ENCODE measurements at places on chromosomes 1 and 21.
A peak's percentile ranks its signal among the peaks of the same experiment; 100 is the strongest.

DNA sequence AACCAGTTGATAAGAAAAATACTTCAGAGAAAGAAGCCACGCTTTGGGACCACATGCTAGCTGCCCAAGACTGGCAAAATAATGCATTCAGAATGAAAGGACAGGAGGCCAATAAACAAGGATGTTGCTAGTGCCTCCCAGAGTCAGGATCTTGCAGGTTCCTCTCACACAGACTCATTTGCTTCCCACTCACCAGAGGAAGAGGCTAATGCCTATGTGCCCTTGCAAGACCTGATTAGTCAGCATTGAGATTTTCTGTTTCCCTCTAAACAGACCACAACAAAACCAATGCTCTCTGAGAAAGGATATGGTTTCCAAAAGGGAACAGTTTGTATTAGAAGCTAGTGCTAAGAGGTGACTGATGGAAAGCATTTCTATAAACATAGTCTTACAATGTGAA, 85.7 kb downstream of the NRDC start:
- DNase-seq, result peak; percentile 2

DNA sequence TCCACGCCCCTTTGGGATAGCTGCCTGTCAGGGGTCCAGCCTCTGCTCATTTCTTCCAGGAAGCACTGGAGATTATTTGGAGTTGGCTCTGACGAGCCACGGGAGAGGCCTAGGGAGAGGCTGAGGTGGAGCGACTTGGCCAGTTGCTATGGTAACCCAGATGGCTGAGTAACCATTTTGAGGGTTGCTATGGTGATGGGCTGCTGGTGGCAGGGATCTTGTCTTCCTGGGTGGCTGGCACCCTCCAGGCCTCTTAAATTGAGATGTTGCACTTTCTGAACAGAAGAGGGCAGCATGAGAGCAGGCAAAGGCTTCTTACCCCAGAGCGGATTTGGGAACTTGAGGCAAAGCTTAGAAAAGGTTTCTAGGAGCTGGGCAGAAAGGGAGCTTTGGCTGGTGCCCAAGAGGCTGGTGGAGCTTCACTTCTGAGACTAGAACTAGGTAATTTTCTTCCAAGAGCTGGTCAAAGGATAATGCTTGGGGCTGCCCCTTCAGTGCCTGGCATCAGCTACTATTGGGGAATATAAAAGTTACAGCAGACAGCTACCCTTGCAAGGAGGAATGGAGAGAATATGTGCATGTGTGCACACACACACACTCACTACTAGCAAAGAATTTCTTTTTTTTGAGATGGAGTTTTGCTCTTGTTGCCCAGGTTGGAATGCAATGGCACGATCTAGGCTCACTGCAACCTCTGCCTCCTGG, 72.5 kb downstream of the NDUFS5 start:
- peak; percentile 95 for DNase-seq

- peak; percentile 14 for DNase-seq
These were observed 12.5 kb upstream of the GPR153 start for GRCh38 chr1:6273380-6273891.

DNA sequence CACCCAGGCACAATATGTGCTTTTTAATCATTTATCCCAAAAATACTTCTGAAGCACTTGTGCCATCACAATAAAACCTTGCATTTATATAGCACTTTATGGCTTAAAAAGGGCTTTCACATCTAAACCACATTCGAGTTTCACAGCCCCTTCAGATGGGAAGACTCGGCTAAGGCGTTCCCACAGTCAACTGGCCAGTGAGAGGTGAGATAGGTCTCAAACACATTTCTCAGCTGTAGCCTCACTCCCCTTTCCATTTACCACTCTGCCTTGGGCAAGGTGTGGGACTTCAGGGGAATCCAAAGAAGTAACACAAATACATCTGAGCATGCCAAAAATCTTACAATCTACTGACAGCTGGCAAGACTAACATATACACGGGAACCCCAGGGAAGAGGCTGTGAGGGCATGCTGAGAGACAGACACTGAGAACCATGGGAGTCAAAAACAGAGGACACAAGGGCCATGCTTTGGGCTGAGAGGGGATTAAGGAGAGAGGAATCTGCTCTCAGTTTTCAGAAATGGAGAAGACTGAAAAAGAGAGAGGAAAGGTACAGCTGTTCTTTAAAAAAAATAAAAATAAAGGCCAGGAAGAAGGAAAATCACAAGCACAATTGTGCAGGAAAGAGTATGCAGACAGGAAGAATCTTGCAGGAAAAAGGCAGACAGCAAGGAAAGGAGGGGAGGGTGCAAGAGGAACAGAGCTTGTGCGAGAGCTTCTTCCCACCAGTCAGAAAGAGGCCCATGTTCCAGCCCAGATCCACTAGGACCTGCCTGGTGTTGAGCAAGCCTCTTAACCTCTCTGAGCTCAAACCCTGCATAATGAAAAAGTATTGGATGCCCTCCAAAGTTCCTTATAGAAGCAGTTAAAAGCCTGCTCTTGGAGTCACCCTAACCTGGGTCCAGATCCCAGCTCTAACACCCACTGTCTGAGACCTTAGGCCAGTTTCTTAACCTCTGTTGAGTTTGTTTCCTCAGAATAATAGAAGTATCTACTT, 73.5 kb downstream of the JAK1 start:
- DNase-seq, result no peak

GRCh38 chr1:55147524-55147923, 67.6 kb downstream of the USP24 start:
- DNase-seq, result no peak

- no peak for DNase-seq
These were observed 151.5 kb downstream of the PEX14 start for GRCh38 chr1:10626131-10626731.

DNA sequence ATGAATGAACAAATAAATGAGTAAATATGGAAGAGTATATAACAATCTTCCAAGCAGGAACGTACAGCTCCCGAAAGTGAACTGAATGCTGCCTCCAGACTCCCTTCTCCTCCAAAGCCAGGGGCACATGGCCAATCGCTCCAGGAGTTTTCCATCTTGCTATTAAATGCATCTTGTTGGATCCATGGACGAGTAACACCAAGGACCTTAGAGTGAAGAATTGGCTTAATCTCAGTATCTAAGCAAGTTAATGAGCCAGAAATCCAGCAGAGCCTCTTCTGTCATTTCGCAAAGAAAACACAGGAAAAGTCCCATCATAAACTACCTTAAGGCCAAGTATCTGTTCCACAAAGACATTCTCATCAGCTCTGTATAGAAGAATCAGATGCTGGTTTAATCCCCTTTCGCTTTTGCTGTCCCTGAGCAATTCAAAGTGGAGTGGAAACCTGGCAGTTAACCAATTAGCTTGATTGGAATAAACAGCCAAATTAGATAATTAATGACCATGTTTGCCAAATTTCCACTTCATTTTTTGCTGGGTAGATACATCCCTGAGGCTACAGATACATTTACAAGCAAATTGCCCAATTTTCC, 116.0 kb downstream of the MIS18A start:
- no peak for DNase-seq

DNA sequence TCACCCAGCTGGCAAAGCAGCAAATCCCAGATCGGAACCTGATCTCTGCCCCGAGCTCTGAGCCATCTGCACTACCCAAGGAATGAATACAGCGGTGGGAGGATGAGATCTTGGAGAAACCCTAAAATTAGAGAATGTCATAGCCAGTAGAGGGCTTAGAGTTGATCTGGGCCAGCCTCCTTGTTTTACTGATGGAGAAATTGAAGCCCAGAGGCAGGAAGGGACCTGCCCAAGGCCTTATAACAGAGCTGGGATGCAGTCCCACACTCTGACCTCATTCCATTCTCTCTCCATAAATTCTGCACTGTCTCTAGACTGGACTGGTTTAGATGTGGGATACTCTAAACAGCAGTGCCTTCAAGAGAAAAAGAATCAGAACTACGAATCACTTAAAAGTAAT, 4.8 kb upstream of the SFN start:
- DNase-seq, result no peak
